ENCODE measurements at places on chromosomes 1 and 21.
A peak's percentile ranks its signal among the peaks of the same experiment; 100 is the strongest.

DNA sequence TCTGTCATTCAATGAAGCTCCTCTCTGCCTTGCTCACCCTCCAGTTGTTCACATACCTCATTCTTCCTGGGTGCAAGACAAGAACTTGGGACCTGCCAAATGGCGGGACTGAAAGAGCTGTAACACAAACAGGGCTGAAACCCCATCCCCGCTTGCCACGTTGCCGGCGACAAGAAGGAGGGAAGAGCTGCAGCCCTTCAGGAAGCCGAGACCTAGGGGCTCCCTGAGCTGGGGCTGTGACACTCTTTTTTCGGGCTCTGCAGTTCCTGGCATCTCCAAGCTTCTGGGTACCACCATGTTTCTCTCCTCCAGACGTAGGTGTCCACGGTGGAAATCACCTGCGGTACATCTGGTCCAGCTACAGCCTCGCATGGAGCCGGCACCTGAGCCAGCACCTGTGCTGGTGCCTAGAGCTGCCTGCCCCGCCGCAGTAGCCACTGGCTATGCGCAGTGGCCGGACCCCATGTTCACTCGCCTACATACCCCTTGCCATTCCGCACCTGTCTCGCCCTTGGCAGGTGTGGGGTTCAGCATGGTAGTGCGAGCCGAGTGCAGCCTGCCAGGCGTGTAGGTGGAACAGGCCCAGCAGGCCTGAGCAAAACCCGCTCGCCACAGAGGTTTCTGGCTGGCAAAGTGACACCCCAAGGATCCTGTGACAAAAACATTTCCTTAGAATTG is 367.0 kb upstream of the NEGR1 start:
- no peak for DNase-seq

DNA sequence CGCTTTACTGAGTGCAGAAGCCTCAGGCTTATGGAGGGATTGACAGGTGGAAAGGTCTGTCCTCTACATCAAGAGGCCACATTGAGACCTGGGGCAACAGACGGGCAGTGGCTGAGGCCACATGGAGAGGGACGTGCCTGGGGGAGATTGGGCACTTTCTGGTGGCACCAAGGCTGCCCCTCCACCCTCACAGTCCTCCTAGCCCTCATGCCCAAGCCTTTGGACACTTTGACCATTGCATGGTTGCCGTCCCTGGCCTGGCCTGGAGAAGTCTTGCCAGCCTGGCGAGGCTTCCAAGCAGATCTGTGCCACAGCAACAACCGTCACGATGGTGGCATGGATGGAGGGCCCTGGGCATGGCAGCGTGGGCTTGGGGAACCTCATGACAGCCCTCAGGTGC is 192.1 kb upstream of the VAMP3 start:
- no peak for DNase-seq

- DNase-seq = no peak
These were observed 31.1 kb upstream of the MTF1 start for GRCh38 chr1:37890378-37891014.

- DNase-seq = no peak
These were observed 28.2 kb upstream of the ATP1B1 start for GRCh38 chr1:169078163-169078883.

- DNase-seq = no peak
These were observed 288.2 kb upstream of the VAMP3 start for GRCh38 chr1:7482772-7483495.

- DNase-seq = no peak
These were observed 125.2 kb downstream of the ZNF648 start for GRCh38 chr1:181936269-181936668.

- DNase-seq = peak; percentile 87
These were observed 668.2 kb downstream of the KIF26B start for GRCh38 chr1:245822996-245823395.

GRCh38 chr1:154191990-154192461 is at the start of gene TPM3:
Gene TPM3 (minus strand): TSS chr1:154192100. CDS start chr1:154192018, 82 bp downstream.
- no peak for DNase-seq

GRCh38 chr1:203888807-203889251 is 27.4 kb downstream of the SNRPE start:
- DNase-seq = no peak

DNA sequence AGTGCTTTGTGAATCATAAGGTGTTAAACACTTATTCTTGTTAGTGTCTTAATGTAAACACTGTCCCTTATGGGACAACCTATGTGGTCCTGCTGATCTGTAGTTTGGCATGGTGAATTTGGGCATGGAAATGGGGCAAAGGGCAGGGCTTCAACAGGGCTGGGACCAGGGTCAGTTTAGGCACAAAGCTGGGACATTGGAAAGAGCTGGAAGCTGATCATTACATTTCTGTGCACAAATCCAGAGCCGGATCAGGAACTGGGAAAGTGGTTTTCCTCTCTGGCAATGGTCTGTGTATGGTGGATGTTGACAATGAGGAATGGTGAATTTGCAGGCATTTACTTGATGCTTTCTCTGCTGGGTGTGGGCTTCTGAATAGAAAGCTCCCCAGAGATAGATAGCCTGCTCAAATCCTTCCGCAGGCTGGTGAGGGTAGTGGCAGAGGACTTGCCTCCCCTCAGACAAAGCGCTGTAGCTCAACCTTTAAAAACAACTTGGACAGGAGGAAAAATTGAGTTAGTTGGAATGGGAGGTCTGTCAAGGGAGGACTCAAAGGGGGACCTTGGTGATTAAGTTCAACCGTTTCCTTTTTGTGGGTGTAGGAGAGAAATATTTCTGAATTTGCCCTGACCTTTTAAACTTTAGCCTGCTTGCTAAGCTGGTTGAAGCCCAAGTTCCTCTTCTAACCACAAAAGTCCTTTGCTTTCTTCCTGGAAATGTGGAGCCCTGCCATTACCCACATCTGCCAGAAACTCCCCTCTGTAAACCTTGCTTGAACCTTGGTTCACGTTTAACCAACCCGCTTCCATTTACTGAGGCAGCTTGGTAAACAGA is 35.3 kb downstream of the HLX start:
- DNase-seq = no peak

DNA sequence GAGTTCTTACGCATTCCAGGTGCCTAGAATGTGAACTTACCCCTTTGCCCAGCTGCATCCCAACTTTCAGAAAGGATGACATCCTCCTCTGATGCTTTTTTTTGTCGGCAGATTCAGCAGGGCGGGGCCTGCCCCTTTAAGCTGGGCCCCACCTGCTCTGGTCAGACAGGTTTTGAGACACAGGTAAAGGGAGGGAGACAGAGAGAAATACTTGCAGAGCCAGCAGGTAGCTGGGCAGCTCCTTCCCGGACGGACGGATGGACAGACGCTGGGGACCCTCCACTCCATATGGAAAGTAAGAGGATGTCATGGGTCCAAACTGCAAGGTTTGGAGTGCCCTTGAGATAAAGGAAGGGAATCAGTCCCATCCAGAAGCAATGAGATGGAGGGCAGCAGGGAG is at the start of gene TMEM79:
TSS of gene TMEM79 (plus strand) at position 214 of the 400 bp plus-strand sequence. CDS start 902 bp downstream, outside the sequence.
- DNase-seq = no peak

GRCh38 chr1:220219865-220220698 is 52.2 kb downstream of the RAB3GAP2 start:
- DNase-seq = no peak

DNA sequence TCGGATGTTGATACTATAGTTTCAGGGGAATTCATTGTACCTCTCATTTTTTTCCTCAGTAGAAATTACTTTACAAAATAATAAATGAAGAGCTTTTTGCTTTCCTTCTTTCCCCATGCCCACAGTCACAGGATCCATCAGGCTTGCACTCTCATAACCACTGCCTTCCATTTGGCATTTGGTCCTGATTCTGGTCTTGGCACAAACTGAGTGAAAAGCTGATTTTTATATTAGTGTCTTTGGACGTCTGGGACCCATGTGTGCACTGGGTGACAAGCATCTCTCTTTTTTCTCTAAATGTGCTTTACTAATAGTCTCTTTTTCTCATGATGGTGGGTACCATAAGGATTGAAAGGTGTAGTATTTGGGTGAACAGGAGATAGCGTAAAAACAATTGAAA is 2.8 kb downstream of the ELAVL4 start:
- DNase-seq = no peak

- peak; percentile 83 for DNase-seq
These were observed 183.8 kb downstream of the DHRS3 start for GRCh38 chr1:12434174-12434573.

GRCh38 chr1:81437649-81438048 is 363.1 kb upstream of the ADGRL2 start:
- no peak for DNase-seq

GRCh38 chr1:47384083-47384482 is 32.0 kb upstream of the FOXE3 start:
- DNase-seq = no peak

GRCh38 chr1:205188098-205188497 is 23.4 kb downstream of the DSTYK start:
- DNase-seq = no peak

GRCh38 chr1:174167265-174167803 is 8.0 kb downstream of the RABGAP1L start:
- DNase-seq = no peak

- no peak for DNase-seq
These were observed 8.2 kb downstream of the AMPD2 start for GRCh38 chr1:109627692-109628399.

GRCh38 chr1:44724296-44724954 is 6.5 kb downstream of the RNU5D-1 start:
- no peak for DNase-seq
